Dermis blood vessel endothelial cell (primary cell): ENCODE measurements at places on chromosomes 16 and 17.

DNA sequence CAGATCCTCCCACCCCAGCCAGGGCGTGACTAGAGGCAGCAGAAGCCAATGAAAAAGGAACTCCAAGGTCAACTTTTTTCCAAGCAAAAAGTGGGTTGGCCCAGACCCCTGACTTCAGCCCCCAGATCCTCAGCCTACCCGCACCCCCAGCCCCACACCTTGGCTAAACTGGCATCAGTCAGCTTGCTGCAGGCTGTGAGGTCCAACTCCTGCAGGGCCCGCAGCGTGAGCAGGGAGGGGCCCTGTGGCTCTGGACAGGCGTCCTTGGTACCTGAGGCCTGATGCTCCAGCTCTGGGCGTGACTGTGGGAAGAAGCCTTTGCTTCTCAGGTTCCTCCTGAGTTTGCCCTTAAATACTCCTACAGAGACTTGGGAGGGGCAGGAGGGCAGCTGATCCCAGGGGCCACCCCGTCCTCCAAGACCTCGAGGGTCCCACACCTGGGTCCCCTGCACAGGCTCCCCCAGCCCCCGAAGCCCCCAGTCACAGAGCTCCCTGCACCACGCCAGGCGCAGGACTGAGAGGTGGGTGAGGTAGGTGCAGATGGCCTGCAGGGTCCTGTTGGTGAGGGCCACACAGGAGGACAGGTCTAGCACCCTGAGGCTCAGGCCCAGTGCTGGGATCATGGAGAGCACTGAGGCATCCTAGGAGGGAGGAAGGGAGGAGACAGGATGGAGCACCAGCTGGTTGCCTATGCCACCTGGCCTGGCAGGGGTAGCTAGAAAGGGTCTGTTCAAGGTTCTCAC is 9.4 kb downstream of the ELMO3 start:
- no peak for DNase-seq

DNA sequence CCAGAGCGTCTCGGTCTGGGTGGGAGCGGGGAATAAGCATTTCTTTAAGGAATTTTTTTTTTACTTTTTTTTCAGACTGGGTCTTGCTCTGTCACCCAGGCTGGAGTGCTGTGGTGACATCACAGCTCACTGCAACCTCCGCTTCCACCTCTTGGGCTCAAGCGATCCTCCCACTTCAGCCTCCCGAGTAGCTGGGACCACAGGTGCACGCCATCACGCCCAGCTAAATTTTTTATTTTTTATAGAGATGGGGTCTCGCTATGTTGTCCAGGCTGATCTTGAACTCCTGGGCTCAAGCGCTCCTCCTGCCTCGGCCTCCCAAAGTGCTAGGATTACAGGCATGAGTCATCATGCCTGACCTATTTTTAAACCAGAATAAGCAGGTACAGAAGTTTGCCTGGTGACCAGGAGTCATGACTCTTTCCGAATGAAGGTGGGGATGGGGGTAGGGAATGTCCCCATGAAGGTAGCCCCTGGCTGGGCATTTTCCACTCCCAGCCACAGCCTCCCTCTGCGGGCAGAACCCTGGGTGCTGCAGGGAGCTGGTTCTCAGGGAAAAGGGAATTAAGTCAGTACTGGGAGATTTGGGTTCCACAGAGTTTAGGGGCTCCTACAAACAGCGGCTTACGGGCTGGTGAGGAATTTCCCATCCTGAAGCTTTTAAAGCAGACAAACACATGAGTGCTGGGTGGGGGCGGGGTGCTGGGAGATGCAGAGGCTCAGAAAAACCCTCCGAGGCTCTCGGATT is 48.3 kb downstream of the TBC1D16 start:
- no peak for DNase-seq

- DNase-seq = no peak
Observed at GRCh38 chr17:79135628-79136405, 61.2 kb downstream of the ENGASE start.

- DNase-seq = no peak
Observed at GRCh38 chr17:48459070-48459844, 29.2 kb upstream of the SKAP1 start.

DNA sequence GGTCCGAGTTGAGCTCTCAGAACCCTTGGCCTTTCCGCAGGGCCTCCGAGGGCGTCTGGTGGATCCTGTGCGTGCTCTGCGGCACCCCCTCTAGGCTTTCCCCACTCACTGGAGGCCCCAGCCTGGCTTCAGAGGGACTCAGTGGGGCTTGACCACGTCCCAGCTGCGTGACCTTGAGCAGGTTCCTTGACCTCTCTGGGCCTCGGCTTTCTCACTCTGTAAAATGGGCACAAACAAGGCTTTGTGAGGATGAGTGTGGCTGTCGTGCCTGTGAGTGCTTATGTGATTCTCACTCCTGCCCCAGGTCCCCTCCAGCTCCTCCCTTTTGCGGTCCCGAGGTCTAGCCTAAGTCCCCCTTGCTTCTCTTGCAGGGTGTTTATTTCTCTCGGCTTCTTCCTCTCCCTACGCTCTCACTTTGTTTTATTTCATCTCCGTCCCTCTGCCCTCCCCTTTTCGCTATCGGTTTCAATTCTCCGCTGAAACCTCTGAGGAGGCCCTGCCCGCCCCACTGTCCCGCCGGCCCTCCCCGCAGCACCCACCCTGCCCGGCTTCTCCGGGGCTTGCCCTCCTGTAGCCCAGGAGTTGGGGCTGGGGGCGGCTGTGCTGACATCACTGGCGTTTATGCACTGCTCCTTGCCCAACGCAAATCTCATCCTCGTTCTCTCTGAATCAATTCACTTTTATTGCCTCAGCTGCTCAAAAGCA is 82.3 kb upstream of the CBX4 start:
- DNase-seq = no peak

DNA sequence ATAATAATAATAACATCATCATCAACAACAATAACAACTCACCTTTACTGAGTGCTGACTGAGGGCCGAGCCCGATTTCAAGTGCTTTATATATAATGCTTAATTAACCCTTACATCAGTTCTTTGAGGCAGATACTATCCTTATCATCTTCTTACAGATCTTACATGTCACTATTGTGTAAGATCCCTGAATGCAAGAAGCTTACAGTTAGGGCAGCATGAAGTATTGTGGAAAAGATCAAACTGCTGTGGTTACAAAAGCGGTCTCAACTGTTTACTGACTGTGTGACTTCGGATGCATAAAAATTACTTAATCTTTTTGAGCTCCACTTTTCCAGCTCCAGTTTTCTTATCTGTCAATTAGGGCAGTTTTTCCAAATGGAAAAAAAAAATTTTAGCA is 3.3 kb downstream of the VAT1 start:
- no peak for DNase-seq

GRCh38 chr17:38591759-38592241 is 14.0 kb downstream of the SRCIN1 start:
- no peak for DNase-seq

DNA sequence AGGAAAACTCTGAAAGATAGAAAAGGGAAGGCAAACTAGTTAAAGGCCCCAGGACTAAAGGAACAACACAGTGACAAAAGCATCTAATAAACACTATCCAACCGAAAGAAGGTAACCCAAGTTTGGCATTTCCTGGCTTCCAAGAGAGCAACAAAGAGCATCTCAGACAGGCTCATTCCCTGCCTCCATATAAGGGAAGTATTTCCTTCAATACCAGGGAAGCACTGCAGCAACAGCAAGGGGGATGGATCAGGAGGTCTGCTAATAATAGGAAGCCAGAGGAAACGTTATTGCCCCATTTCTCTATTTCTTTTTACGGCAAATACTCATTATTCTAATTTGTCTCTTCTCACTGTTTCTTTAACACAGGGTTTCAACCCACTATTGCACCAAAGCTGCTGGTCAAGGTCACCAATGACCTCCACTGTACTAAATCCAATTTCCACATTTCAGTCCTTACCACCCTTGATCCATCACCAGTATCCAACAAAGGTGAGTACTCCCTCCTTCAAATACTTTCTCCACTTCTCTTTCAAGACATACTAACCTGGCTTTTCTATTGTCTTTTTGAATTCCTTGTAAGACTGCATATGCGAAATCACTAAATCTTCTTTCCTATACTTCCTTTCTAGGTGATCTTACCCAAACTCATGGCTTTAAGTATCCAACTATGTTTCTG is 86.1 kb downstream of the KANSL1 start:
- peak; percentile 37 for DNase-seq

DNA sequence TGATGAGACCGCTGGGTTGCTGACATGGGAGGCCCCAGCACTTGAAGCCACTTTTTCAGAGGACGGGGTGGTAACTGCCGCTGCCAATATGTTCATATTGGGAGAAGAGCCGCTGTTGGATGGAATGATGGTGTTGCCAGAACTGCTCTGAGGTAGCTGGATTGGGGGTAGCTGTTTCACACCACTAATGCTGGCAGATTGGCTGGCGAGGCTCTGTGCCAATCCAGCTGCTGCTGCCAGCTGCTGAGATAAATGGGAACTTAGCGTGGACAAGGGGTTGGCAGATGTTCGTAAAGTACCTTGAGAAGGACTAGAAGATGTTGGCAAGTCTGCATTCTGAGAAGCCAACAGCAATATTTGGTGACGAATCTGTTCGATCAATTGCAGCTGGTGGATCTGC is 10.0 kb downstream of the SALL1 start:
- DNase-seq = no peak
